ENCODE measurements at places on chromosomes 13 and 19.

GRCh38 chr13:109749365-109749764 lies 37.0 kb downstream of the IRS2 start:
- no peak overlapping the region for H3K4me3 ChIP-seq
- H3K36me3 ChIP-seq = peaks cover 18% of the 10 kb centered on the region
- DNase-seq = no peak
- no peak overlapping the region for H3K27ac ChIP-seq
- no peaks in the 10 kb centered on the region for H3K27me3 ChIP-seq

DNA sequence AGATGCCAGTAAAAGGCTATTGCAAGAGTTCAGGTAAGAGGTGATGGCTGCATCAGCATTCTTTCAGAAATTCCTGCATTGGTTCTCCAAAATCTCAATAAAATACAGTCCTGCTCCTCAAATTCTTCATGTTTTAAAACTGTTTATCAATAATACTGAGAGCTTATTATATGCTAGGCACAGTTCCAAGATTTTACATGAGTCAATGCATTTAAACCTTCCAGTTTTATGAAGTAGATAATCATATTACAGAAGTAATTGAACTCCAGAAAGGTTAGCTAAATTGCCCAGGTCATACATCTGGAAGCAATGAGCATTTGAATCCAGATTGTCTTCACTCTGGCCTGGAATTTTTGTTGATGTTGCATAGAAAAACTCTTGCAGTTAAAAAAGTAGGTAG lies 282.9 kb upstream of the SLITRK6 start:
- no peak for DNase-seq
- H3K27me3 ChIP-seq = no peaks in the 10 kb centered on the region
- no peaks in the 10 kb centered on the region for H3K4me1 ChIP-seq
- H3K36me3 ChIP-seq = no peaks in the 10 kb centered on the region

DNA sequence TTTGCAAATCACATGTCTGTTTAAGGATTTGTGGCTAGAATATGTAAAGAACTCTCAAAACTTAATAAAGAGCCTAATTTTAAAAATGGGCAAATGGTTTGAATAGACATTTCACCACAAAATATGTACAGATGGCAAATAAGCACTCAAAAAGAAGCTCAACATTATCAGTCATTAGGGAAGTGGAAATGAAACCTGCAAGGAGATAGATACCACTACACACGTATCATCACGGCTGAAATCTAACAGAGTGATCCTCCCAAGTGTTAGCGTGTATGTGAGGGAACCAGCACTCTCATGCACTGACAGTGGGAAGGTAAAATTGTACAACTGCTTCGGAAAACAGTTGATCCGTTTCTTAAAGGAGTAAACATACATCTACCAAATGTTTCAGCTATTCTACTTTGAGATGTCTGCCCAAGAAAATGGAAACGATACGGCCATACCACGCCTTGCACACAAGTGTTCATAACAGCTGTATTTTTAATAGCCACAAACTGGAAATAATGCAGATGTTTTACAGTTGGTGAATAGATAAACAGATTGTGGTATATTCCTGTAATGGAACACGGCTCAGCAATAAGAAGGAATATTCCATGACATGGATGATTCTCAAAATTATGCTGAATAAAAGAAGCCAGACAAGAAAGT lies 14.5 kb downstream of the ARHGEF7 start:
- H3K4me3 ChIP-seq = no peak overlapping the region
- no peaks in the 10 kb centered on the region for H3K36me3 ChIP-seq
- H3K27me3 ChIP-seq = peaks cover 10% of the 10 kb centered on the region
- H3K4me1 ChIP-seq = no peaks in the 10 kb centered on the region
- no peak overlapping the region for H3K27ac ChIP-seq

- no peaks in the 10 kb centered on the region for H3K36me3 ChIP-seq
- peaks cover 68% of the 10 kb centered on the region for H3K27me3 ChIP-seq
- H3K4me1 ChIP-seq = peaks cover 8% of the 10 kb centered on the region
- no peak for DNase-seq
- H3K27ac ChIP-seq = no peak overlapping the region
Measured at GRCh38 chr13:36915896-36916640, 4.0 kb downstream of the SMAD9 start.

DNA sequence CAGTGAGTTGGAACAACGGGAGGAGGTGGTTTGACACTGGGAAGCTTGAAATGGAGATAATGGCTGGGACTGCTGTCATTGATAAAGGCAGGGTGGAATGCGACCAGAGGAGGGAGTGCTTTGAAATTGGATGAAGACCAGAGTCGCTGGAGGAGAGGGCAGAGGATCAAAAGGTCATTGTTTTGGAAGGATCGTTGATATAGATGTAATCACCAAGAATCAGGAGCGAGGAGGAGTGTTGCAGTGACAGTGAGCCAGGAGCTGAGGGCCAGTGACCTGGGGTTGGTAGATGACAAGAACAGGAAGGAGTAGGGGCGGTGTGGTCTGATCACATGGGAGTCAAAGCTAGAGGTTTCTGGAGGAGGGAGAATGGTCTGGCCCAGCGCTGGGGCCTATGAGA lies 25.3 kb downstream of the TM9SF2 start:
- H3K27me3 ChIP-seq = no peaks in the 10 kb centered on the region
- H3K27ac ChIP-seq = peak overlapping the region; percentile 34
- peaks cover 41% of the 10 kb centered on the region for H3K4me1 ChIP-seq
- no peak for DNase-seq
- no peak overlapping the region for H3K4me3 ChIP-seq

DNA sequence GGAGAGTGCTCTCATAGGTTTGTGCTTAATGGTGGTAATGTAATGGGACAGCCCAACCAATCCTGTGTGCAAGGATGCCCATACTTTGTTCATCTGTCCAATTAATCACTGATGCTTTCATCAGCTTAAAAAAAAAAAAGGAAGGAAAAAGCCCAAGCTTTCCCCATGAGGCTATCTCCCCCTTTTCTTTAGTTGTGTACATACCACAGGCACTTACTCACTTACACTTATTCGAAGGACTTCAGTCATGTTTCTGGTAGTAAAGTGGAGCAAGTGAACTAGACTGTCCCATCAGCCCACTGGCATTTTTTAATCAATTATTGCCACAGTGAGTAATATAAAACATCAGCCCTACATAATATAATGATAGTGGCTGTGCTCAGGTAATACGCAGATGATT lies 183.5 kb upstream of the UFM1 start:
- no peaks in the 10 kb centered on the region for H3K27me3 ChIP-seq
- H3K4me3 ChIP-seq = no peak overlapping the region
- H3K27ac ChIP-seq = no peak overlapping the region
- H3K4me1 ChIP-seq = peaks cover 4% of the 10 kb centered on the region
- no peaks in the 10 kb centered on the region for H3K36me3 ChIP-seq

DNA sequence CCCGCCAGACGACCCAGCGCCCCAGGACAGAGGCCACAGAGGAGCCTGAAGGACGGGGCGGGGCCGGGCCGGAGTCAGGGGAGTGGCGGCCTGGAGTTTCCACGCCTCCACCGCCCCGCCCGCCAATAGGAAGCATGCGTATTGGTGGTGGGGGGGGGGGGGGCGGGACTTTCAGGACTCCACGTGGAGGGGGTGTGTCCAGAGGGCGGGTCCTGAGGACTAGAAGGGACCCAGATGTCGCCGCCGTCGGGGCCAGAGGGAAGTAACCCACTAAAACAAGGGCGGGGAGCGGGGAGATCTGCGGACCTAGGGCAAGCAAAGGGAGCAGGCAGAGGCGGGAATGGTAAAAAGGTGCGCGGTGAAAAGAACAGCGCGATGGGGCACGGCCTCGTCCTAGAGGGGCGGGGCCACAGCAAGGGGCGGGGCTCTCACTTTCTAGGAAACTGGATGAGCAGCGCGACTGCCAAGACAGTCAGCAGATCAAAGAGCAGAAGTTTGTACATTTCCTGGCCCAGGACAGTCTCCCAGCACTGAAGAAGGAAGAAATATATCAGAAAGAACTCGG lies 2.8 kb upstream of the LENG1 start:
- H3K36me3 ChIP-seq = peaks cover 23% of the 10 kb centered on the region
- peaks cover 16% of the 10 kb centered on the region for H3K27me3 ChIP-seq
- H3K4me1 ChIP-seq = peaks cover 54% of the 10 kb centered on the region
- peak overlapping the region; percentile 81 for H3K27ac ChIP-seq
- peak overlapping the region; percentile 79 for H3K4me3 ChIP-seq
- peak; percentile 85 for DNase-seq

- DNase-seq = no peak
- peaks cover 12% of the 10 kb centered on the region for H3K4me1 ChIP-seq
- peaks cover 69% of the 10 kb centered on the region for H3K27me3 ChIP-seq
- peaks cover 4% of the 10 kb centered on the region for H3K36me3 ChIP-seq
Measured at GRCh38 chr19:33224694-33225457, 774 bp downstream of the SLC7A10 start.

- DNase-seq = no peak
- no peaks in the 10 kb centered on the region for H3K4me1 ChIP-seq
- no peak overlapping the region for H3K27ac ChIP-seq
Measured at GRCh38 chr19:11061952-11062351, 27.3 kb upstream of the LDLR start.

GRCh38 chr19:58274771-58275201 lies 4.0 kb upstream of the ZNF8 start:
- no peaks in the 10 kb centered on the region for H3K27me3 ChIP-seq
- H3K4me1 ChIP-seq = peaks cover 23% of the 10 kb centered on the region
- DNase-seq = no peak
- H3K27ac ChIP-seq = no peak overlapping the region

GRCh38 chr19:39351537-39352064 lies 9.4 kb downstream of the SAMD4B start:
- peaks cover 45% of the 10 kb centered on the region for H3K4me1 ChIP-seq
- H3K36me3 ChIP-seq = peaks cover 81% of the 10 kb centered on the region
- H3K4me3 ChIP-seq = peak overlapping the region; percentile 26
- no peaks in the 10 kb centered on the region for H3K27me3 ChIP-seq
- H3K27ac ChIP-seq = peak overlapping the region; percentile 91
- DNase-seq = no peak

GRCh38 chr13:28540612-28541011 lies 45.7 kb upstream of the FLT1 start:
- H3K27me3 ChIP-seq = peaks cover 37% of the 10 kb centered on the region
- H3K36me3 ChIP-seq = no peaks in the 10 kb centered on the region
- no peak for DNase-seq
- H3K27ac ChIP-seq = peak overlapping the region; percentile 89
- H3K4me1 ChIP-seq = peaks cover 37% of the 10 kb centered on the region

DNA sequence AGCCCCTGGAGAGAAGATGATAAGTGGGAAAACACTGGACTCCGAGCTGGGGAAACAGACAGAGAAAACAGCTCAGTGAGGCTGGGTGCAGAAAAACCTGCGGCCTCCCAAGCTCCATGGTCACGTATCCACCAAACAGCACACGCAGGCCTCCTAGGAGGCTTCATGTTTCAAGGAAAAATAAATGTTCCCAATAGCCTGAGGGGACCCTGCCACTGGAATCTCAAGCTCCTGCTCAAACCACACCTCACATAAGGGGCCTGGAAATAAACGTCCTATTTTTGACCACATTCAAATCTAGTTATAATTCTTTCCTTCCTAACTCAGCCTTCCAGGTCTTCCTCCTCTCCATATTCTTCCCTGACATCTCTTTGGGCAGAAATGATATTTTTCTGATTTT lies 225.7 kb downstream of the ABCC4 start:
- H3K27me3 ChIP-seq = no peaks in the 10 kb centered on the region
- no peak overlapping the region for H3K27ac ChIP-seq
- H3K36me3 ChIP-seq = peaks cover 80% of the 10 kb centered on the region
- H3K4me1 ChIP-seq = no peaks in the 10 kb centered on the region
- DNase-seq = no peak
- no peak overlapping the region for H3K4me3 ChIP-seq

DNA sequence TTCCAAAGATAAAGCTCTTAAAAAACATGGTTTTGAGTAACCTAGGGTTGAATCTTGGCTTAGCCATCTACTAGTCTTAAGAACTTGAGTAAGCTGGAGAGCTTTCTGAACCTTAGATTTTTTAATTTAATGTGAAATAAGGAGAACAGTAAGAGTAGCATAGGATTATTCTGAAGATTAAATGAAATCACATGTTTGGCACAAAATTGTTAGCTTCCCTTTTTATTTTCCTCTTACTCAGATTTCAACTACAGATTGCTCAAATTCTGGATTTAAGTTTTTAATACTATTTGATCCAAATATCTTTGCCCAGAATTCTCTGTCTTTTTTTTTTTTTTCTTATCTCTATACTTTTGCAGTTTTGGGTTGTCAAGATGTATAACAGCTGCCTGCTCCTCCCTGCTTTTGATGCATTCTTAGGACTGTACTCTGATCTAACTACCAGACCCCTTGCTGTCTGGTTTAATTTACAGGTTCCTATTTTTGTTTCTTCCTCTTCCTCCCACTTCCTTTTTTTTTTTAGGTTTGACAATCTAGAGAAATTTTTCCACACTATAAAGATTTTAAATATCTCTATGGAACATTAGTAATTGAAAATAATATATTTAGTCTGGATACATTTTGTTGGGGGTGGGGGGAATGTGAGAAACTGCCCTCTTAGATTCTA lies 12.3 kb downstream of the POMP start:
- no peaks in the 10 kb centered on the region for H3K27me3 ChIP-seq
- H3K36me3 ChIP-seq = peaks cover 98% of the 10 kb centered on the region
- DNase-seq = no peak
- peak overlapping the region; percentile 67 for H3K27ac ChIP-seq

- H3K27me3 ChIP-seq = peaks cover 65% of the 10 kb centered on the region
- no peaks in the 10 kb centered on the region for H3K36me3 ChIP-seq
- no peak overlapping the region for H3K27ac ChIP-seq
- no peak for DNase-seq
Measured at GRCh38 chr19:54530866-54531265, 28.2 kb downstream of the LAIR2 start.

GRCh38 chr19:51357952-51358351 lies 8.2 kb downstream of the ETFB start:
- H3K27me3 ChIP-seq = no peaks in the 10 kb centered on the region
- no peak for DNase-seq
- peaks cover 37% of the 10 kb centered on the region for H3K36me3 ChIP-seq
- no peak overlapping the region for H3K4me3 ChIP-seq
- H3K27ac ChIP-seq = no peak overlapping the region

GRCh38 chr13:110150384-110151101 lies 156.4 kb downstream of the COL4A1 start:
- H3K36me3 ChIP-seq = no peaks in the 10 kb centered on the region
- H3K4me3 ChIP-seq = no peak overlapping the region
- no peak for DNase-seq
- H3K27ac ChIP-seq = no peak overlapping the region
- no peaks in the 10 kb centered on the region for H3K4me1 ChIP-seq

DNA sequence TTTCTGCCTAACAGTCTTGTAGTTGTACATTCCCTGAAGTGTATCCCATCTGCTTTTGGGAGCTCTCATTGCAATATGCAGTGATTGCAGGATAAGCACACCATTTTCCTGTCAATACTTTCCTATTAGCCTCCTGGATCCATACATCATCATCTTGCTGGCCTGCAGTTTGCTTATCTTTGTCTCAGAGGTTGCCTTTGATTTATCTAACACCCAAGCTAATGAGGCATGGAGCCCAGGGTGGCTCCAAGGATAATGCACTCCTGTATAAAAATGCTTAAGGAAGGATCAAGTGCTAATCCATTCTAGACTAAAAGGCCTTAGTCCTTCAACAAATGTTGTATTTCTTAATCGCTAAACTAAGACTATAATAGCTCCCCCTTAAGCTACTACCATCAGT lies 161.6 kb upstream of the OBI1 start:
- H3K4me3 ChIP-seq = no peak overlapping the region
- H3K27ac ChIP-seq = no peak overlapping the region

- no peak overlapping the region for H3K4me3 ChIP-seq
- no peaks in the 10 kb centered on the region for H3K4me1 ChIP-seq
- H3K27me3 ChIP-seq = peaks cover 14% of the 10 kb centered on the region
- no peak for DNase-seq
- no peaks in the 10 kb centered on the region for H3K36me3 ChIP-seq
- H3K27ac ChIP-seq = no peak overlapping the region
Measured at GRCh38 chr13:91157273-91158016, 190.0 kb upstream of the MIR17HG start.

- H3K36me3 ChIP-seq = no peaks in the 10 kb centered on the region
- peaks cover 94% of the 10 kb centered on the region for H3K27me3 ChIP-seq
- H3K4me3 ChIP-seq = no peak overlapping the region
- no peak for DNase-seq
Measured at GRCh38 chr19:49430678-49431329, 5.6 kb downstream of the GFY start.
